Cortex of kidney (tissue), 1 donor: ENCODE measurements at places on chromosomes 6 and 20.

DNA sequence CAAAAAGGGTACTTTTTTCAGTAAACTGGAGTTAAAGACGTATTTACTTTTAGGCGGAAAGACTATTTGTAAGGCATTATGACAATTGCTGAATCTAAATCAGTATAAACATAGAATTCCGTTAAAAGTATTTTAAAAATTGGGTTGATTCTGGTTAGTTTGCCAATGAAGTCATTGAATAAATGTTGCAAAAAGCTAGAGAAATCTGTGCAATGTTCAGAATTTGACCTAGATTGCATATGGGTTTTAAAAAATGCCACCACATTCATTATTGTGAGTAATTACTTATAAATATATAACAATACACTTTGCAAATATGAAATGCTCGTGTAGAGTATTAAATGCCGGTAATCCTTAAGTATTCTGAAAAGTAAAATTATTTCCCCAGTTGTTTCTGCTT lies 116.5 kb upstream of the EEF1E1 start:
- no peak for DNase-seq

- no peak for DNase-seq
These were observed 112.4 kb downstream of the HDGFL1 start for GRCh38 chr6:22681761-22682160.

DNA sequence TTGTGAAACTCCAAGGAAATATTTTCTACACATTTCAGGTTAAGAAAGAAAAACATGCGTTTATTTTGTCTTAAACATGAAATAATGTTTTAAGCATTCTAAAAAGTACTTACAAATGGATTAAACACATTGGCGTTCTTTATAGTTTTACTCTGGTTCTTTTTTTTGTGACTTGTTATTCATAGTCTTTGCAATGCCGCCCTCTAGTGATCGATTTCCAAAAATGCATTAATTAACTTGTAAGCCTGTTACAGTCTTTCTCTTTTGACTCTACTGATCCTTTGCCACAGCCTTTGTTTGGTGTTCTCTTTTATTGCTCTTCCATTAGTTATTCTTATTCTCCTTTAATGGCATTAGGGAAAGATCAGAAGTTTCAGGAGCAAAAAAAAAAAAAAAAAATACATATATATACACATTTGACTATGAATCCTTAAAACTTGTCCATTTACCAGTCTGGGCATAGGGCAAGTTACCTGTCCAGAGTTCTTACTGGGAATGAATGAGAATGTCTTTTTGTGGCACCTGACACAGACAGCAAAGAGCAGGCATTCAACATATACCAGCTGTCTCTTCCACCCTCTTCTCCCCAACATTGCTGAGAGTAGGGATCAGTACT lies 59.9 kb downstream of the MACROD2 start:
- DNase-seq, result no peak

DNA sequence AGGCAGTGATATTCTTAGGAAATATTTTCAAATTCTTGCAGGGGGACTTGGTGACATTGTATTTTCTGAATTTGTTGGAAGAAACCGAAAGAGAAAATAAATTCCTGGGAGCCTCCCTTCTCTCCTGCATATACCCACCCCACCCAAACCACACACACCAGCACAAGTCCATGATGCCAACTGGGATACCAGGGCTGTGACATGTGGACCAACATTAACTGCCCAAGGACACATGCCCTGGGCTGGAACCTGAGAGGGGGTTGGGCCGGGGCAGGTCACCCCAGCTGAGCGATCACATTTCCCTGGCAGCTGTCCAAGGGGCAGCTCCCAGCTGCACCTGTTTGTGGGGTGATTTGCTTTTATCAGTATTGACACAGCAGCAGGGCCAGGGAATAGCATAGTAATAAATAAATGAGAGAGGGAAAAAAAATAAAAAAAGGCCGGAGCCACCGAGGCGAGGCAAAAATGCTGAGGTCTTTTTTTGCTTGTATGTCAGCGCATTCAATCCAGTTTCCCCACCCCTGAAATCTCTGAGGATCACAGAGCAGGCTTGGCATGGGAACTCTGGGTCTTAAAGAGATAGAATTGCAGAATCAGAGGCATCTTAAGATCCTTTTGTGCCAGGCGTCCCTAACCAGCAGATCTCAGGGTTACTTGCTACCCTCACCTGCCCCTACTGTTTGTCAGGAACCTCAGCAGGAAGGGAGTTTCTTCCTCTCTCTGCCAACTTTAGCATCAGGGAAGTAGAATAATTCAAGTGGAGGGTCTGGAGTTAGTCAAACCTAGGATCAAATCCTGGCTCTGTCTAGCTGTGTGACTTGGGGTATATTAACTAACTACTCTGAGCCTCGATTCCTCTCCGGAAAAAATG lies 66.5 kb upstream of the PIM1 start:
- DNase-seq, result no peak

DNA sequence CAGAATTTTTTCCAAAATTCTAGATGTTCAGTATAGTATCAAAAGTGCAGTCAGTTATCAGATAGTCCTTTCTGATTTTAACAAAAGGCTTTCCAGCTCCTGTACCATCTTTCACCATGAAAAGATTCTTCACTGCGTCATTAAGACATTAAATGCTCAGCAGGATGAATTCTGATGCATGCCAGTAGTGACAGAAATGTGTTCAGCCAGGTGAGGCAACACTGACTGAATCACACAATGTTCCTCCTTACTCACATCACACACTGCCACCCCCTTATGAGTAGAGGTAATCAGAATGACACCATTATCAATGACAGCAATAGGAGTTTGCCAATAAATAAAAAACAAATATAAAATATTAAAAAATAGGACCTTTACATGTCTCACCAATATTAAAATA lies 426.6 kb upstream of the PLCB4 start:
- no peak for DNase-seq

DNA sequence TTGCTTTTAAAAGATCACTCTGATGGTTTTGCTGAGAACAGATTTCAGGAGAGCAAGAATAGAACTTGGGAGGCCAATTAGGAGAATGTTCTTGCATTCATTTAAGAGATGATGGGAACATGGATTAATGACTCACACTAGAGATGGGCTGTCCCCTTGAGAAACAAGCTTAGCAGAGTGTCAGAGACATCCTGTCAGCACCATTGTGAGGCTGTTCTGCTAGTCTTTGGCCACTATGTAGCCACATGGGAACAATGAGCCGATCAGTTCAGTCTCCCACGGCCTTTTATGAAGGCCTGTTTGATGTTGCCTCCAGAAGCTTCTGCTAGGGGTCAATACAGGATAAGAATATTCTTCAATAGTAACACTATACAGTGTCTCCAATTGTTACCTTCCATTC lies 113.0 kb upstream of the EYA4 start:
- no peak for DNase-seq

GRCh38 chr20:32019156-32019510 lies 8.9 kb downstream of the CCM2L start:
- DNase-seq, result no peak

DNA sequence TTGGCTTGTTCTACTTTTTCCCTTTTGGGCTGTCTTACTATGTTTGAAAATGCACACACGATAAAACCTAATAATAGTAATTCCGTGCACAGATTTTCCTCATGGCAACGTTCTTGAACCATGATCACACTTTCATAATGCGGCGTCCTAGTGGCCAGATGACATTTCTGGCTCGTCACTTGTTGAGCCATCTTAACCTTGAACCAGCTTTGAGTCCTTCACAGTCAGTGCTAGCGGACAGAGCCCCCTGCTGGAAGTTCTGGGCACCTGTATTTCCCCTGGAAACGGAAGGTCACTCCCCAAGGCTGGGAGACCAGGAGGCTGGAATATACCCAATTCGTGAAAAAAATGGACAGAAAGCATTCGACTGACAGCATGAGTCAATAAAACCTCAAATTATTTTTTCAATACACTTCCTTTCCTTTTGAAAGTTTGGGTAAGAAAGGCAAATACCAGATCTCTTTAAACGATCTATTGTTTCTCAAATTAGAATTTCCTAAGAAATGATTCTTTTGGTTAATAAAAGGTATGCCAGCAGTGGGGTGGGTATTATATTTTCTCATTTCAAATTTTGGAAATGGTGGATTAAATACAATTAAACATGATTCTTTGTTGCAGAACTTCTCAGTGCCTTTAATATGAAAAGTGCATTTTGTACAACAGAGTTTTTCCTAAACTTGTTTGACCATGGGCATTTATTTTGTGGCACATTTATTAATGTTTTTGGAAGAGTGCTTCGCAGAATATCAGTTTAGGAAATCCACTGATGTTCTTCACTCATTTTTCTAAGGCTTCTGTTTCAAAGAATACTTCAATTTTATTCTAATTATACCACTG lies 542.3 kb downstream of the QKI start:
- no peak for DNase-seq

DNA sequence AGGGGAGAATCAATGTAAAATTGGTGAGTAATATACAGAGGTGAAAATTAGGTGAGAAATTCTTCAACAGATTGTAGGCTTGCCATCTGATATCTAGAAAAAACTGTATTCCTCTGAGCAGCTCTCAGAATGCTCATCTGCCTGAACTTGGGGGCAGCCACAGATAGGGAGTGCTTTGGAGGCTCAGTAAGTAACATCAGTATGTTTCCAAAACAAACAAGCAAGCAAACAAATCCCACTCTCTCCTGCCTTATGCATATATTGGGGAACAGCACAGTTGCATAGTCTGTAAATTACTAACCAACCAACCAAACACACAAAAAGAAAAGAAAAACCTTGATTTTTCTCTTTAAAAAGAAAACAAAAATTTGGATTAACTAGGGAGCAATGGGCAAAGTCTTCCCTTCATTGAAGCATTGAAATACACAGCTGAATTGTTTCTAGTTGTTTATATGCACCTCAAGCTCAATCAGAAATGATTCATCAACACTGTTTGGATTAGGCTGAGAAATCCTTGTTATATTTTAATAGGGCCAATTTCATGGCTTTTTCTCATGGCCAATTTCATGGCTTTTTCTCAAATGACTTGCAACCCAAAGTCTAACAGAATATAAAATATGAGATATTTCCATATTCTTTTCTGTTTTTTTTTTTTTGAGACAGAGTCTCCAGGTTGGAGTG lies 50.1 kb upstream of the DEK start:
- DNase-seq, result no peak

- DNase-seq, result no peak
These were observed 30.4 kb downstream of the RPP40 start for GRCh38 chr6:4973415-4973814.

DNA sequence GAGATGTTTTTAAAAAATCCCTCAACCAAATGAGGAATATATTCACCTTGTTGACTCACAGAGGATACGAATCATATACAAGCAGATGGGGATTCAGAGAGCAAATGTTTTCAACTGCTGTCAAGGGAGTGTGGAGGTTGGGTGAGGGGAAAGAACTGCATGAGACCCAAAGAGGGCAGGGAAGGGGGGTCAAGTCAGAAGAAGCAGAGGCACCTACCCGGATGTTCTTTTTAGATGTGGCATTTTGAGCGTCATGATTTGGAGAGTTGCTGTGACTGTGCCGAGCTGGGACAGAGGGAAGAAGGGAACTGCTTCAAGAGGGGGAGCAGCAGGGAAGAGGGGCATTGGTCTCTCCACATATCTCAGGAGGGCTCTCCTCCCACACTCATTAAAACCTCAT lies 191.3 kb upstream of the PROKR2 start:
- no peak for DNase-seq

- no peak for DNase-seq
These were observed 15.8 kb upstream of the CYP24A1 start for GRCh38 chr20:54189630-54190029.

DNA sequence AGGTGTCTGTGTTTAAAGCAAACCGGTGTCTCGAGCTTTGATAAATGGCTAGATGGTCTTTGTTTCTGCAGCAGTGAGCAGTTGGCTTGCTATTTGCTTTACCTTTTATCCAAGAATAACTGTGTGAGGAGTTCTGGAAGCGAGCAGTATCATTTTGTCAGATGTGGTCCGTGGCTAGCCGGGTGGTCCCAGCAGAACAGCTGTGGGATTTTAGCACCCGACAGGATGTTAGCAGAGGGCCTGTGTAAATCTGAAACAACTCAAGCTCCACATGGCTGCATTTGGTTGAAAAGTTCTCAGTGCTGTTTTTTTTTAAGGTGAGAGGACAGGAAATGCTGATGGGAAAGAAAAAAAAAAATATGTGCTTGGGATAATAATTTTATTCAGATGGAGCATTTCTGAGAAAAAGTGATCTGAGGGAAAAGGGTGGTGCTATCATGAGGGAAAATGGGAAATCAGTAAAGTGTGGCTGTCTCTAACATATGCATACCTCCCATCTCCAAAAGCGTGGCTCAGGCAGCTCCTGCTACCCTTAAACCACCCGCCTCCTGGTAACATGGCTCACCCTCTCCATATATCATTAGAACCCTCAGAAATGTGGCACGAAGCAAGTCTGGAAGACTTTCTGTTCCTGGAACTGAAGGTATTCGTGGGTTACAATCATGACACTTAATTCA lies 215.4 kb downstream of the TSHZ2 start:
- DNase-seq, result no peak

GRCh38 chr6:119012521-119012920 lies 65.9 kb downstream of the FAM184A start:
- no peak for DNase-seq

DNA sequence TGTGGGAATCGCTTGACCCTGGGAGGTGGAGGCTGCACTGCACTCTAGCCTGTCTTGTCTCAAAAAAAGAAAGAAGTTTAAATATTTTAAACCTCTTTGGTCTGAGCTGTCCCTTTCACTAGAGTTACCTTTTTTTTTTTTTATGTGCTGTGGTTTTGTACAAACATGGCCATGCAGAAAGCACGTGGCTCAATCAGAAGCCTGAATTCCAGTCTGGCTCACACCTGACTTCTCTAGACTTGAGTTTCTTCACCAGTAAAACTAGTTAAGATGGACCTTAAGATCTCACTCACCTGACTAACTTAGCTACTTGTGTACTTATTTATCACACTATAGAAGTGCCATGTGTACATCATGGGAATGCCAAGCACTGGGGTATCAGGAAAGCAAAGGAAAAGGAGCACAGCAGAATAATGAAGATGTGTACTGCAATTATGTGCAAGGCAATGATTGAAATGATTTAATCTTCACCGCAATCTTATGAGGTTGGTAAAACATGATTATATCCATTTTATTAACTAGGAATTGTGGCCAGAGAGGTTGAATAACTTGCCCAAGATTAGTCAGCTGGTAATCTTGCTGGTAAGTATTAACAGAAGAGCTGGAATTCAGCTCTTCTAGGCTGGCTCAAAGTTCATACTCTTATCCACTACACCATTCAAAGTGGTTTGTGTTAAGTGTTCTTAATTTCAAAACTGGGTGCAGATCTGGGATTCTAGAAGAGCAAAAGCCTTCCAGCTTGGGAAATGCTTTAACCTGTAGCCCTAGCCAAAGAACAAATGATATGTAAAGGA lies 10.7 kb downstream of the HMGN3 start:
- DNase-seq, result no peak

- DNase-seq, result no peak
These were observed 383.2 kb downstream of the SAMD5 start for GRCh38 chr6:147891671-147892070.

- no peak for DNase-seq
These were observed 34.5 kb upstream of the TSPYL1 start for GRCh38 chr6:116314218-116314617.

GRCh38 chr6:11580686-11581405 lies 43.3 kb downstream of the TMEM170B start:
- DNase-seq, result no peak
